ENCODE measurements at places on chromosomes 13 and 19.

GRCh38 chr13:48320891-48321510 lies 17.4 kb downstream of the RB1 start:
- no peak for DNase-seq

DNA sequence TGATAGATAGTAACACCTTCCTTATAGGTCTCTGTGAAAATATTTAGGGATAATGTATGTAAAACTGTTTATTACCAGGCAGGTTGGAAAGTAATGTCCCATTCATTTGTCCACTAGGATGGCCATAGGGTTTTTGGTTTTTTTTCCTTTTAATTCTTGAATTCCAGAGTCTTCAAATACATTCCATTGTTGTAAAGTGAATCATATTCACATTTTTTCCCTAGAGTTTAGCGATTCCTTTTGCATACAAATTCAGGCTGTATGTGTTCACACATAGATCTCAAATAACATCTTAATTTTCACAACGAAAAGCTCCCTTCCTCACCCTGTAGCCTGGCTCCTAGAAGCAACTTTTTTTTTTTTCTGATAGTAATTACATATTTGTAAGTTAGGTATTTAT lies 1.8 kb upstream of the ZNF557 start:
- no peak for DNase-seq

- DNase-seq, result no peak
Measured at GRCh38 chr19:16824658-16825311, 4.4 kb upstream of the SIN3B start.

DNA sequence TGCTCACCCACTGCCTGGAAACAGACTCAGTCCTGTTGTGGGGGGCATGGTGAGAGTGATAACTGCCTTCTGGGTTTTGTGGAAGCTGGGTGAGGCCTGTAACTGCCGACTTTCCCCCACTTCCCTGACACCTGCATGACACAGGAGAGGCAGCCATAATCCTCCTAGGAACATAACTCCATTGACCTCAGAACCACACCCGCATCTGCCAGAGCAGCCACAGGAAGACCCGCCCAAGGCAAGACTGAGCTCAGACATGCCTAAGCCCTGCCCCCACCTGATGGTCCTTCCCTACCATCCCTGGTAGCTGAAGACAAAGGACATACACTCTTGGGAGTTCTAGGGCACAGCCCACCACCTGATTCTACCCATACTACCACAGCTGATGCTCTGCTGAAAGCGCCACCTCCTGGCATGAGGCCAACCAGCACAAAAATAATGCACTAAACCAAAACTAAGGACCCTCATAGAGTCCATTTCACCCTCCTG lies 326.7 kb downstream of the RBM26 start:
- no peak for DNase-seq

- no peak for DNase-seq
Measured at GRCh38 chr13:21530656-21531055, 71.6 kb upstream of the ZDHHC20 start.

GRCh38 chr19:37342753-37343152 lies 28.1 kb upstream of the ZNF527 start:
- no peak for DNase-seq

DNA sequence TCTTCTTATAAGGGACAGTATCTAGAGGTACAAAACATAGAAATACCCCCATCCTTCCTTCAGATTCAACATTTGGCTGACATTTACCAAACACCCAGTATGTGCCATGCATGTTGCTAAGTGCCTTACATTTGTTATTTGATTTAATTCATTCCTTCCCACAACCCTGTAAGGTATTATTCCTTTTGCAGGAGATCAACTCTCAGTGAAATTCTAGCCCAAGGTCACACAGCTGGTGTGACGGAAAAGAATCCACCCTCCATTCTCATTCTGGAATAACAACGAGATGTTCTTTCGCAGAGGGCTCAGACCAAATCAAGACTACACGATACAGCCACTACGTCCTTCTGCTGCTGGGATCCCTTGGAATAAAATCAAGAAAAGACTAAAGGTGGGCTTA lies 67.8 kb downstream of the C13orf42 start:
- DNase-seq, result no peak

- DNase-seq, result no peak
Measured at GRCh38 chr19:52716522-52716921, 18.3 kb downstream of the ZNF611 start.

- DNase-seq, result no peak
Measured at GRCh38 chr13:64675255-64675892, 2554.8 kb downstream of the PCDH9 start.

GRCh38 chr19:38022791-38023670 lies 116.0 kb downstream of the SIPA1L3 start:
- DNase-seq, result no peak

- DNase-seq, result no peak
Measured at GRCh38 chr19:10389863-10390262, 9.5 kb upstream of the TYK2 start.

- DNase-seq, result no peak
Measured at GRCh38 chr13:99103536-99103935, 97.1 kb upstream of the UBAC2 start.

DNA sequence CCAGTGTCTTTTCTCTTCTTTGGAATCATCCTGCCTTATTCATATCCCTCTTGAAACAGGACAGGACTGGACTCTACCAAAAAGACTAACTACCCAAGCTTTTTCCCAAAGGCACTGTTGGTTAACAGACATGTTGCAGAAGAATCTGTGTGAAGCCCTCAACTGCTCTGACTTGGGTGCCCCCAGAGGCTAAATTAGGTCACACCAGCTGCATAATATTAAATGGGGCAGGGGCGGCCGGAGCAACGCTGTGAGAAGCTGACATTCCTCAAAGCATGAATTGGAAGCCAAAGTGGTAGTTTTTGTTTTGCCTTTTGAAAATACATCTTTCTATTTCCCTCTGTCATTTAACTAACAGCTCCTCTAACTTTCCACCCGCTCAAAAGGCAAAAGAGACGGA lies 185.9 kb downstream of the LHFPL6 start:
- DNase-seq, result peak; percentile 21

- no peak for DNase-seq
Measured at GRCh38 chr13:40605573-40605972, 60.9 kb downstream of the FOXO1 start.

DNA sequence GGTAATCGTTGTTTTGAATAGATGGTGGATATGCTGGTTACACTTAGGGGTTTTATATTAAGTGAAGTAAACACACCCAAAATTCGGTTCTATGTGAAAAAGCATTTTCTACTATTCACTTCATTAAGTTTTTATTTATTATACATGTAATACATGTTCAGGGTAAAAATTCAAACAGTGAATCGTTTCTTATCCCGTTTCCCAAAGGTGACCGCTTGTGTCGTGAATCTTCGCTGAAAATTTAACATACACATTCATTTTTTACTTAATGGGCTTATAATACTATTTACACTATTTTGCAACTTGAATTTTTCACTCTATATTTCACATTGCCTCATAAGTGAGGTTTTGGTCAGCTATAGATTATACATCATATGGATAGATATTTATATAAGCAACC lies 24.5 kb downstream of the IPO5 start:
- DNase-seq, result no peak

DNA sequence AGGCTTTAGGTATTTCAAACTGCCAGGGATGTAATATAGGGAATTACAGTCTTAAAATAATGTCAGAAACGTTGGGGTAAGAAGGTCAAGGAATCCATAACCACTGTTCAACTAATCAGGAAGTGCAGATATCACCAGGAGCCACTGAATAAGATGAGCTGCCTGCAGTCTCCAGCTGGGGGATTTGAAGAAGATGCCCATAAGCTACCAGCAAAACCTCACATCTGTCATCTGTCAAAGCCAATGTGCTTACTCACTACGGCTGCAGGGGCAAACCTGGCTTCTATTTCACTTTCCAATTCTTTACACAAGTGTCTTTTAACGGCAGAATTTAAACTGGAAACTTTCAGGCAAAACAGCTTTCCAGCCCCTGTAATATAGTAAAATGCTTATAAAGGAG lies 1410.1 kb upstream of the ATXN8OS start:
- DNase-seq, result no peak

DNA sequence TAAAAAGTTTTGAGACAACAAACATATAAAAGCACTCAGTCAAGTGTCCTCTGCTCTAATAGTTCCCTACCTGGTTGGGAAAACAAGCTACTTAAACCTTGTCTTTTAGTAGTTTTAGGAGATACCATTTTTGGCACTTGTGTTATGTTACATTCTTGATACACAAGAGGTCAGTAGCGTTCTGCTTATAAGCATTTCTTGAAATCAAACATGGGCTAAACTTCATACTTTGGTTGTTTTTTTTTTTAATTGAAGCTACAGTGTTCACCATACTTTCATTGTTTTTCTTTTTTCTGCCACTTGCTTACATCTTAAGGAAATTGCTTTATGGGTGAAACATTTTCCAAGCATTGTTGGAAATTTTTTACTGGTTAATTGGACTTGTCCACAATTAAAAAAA lies 12.9 kb downstream of the NHLRC3 start:
- no peak for DNase-seq

GRCh38 chr19:49676136-49676783 lies 811 bp upstream of the PRMT1 start:
- no peak for DNase-seq

GRCh38 chr19:3368441-3368795 lies 2.0 kb downstream of the NFIC start:
- no peak for DNase-seq

- no peak for DNase-seq
Measured at GRCh38 chr13:20430296-20430695, 95.4 kb downstream of the CRYL1 start.

DNA sequence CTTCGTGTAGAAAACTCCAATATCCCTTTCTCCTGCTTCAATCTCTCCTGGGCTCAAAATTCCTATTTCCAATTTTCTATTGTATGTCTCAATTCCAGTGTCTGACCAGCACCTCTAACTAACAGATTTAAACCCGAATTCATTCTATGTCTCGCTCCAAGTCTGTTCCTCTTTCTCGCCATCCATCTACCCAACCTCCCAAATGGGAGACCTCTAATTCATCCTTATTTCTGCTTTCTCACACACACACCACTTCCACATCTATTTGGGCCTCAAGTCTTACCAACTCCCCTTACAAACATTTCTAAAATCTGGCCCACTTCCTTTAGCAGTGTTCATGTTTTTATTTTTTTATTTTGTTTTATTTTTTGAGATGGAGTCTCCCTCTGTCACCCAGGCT lies 53.3 kb downstream of the MBD3L2B start:
- DNase-seq, result no peak

GRCh38 chr19:49340865-49341718 lies 5.9 kb downstream of the CD37 start:
- DNase-seq, result no peak

DNA sequence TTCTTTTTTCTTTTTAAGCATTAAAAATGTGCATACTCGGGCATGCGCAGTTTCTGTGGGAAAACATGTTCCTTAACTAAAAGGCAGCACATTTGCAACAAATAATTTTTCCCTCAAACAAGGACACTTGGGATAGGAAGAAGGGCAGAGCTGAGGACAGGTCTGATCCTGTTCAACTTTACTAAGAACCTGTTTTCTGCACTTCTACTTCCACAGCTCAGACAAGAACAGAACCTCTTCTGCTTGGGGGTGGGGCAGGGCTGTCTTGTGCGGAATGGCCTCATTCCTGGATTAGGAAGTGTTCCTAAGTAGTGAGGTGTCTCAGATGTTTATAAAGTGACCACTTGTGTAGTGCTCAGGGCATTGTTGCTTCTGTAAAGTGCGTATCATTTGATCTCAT lies 18.3 kb downstream of the SAFB start:
- DNase-seq, result no peak

GRCh38 chr13:109941951-109942350 lies 155.6 kb upstream of the IRS2 start:
- DNase-seq, result no peak

- DNase-seq, result no peak
Measured at GRCh38 chr19:5212101-5212500, 128.5 kb downstream of the PTPRS start.

DNA sequence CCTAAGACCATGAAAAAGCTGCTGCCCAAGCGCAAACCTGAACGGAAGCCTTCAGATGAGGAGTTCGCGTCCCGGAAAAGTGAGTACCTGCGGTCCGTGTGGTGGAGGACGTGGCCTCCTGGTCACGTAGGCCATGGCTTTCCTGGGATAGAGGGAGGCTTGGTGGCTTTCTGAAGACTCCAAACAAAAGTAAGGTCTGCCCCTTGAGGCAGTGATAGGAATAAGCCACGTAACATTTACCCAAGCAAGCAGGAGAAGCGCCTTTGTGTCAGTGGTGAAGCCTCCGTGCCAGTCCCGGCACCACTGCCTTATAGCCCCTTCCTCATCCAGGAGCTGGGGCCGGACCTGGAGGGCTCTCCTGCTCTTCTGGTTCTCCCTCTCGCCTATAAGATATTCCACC lies 34.3 kb upstream of the TEX29 start:
- no peak for DNase-seq

- no peak for DNase-seq
Measured at GRCh38 chr13:111515635-111516034, 195.2 kb downstream of the TEX29 start.

- DNase-seq, result no peak
Measured at GRCh38 chr13:34153428-34154180, 335.7 kb downstream of the RFC3 start.

DNA sequence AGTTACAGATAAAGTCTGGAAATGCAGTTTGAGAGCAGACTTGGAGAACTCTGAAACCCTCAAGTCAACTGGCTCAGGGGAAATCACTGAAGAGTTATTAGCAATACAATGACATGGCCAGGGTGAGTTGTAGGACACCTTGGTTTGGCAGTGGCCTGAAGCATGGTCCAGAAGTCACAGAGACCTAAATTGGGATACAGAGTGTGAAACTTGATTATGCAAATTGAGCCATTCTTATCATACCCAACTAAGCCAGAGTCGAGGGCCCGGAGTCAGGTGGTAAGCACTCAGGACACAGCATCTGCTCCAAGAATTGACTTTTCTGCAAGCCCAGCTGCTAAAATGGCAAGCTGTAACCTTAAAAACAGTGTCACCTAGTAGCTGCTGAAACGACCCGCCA lies 224.5 kb downstream of the DCLK1 start:
- no peak for DNase-seq

GRCh38 chr13:45548281-45548680 lies 67.3 kb downstream of the ERICH6B start:
- DNase-seq, result no peak

DNA sequence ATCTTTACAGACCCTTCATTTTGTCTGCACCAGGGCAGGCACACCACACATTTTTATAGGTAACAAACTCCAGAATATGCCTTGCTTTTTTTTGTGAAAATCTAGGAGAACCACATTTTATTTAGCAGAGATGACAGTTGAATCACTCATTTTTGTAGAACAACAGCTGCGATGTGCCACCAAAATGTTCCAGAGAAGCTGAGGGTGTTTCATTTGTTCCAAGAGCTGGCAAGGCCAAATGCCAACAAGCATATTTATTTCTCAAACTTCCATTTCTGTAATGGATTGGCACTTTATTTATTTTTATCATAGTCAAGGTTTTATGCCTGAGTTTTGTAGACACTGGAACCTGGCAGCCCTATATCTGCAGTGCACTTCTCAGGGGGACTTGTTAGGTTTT lies 10.4 kb downstream of the OLFM4 start:
- no peak for DNase-seq

DNA sequence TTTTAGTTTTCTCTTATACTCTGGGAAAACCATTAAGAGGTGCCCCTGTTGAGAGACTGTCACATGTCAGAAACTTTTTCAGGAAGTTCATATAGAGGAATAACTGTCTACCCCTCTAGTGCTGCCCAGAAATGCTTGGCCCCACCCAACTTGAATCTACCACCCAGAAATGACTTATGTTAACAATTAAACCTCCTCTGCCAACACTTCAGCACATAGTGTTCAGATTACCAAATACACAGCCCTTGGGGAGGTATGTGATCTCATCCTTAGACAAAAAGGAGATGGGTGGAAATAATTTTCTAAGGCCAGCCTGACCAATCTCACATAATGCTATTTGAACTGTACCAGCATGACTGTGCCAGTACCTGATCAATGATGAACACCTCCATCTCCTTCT lies 35.6 kb downstream of the CCDC169 start:
- DNase-seq, result no peak

All from head of caudate nucleus (tissue), 42 donors.